ENCODE measurements at places on chromosomes 4 and X.

GRCh38 chr4:119289313-119289712 is 32.6 kb downstream of the FABP2 start:
- no peak for DNase-seq

GRCh38 chr4:87584222-87584908 is 24.0 kb upstream of the DSPP start:
- no peak for DNase-seq

DNA sequence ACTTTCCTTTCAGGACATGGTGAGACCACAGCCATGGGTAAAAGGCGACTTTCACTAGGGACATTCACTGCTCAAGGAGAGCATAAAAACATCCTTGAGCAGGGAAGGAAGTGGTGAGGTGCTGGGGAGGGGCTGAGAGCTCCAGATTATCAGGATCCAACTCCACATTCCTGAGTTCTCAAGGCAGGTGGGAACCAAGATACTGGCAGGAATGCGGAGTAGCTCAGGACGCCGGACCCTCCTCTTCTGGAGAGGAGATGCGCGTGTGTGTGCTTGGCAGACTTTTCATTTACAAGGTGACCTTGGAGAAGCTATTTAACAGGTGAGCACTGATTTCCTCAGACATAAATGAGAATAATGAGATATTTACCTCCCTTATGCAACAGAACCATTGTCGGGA is 41.3 kb upstream of the TXK start:
- DNase-seq = no peak

DNA sequence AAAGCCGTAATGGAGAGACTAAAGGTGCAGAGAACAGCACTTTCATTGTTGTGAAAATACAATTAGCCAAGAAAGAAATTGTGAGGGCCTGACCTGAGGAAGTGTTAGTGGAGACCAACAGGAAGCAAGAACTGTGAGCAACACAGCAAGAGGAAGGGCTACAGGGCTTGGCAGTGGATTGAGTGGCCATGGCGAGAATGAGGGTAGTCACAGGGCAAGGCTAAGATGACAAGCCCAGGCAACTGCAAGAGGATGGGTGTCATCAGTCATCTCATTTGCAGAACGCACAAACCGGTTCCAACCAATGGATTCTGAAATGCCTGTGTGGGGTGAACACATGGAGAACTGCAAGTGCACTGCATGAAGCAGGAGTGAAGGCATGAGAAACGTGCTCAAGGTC is 3.6 kb downstream of the SLC10A6 start:
- no peak for DNase-seq

DNA sequence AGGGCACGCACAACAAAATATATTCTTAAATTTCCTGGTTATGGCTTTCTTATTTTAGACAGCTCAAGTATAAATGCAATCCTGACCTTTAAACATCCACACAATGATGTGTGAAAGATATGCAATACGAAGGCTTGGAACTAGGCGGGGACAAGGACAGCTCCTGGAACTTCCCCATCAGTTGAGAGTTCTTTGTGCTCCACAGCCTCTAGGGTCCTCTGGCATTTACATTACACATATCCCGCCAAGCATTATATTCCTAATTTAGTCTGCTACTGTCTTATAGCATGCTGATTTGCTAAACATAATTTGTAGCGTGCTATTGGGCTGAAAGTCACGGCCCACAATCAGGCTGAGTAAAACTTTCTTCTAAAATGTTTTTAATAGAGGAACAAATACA is 74.4 kb downstream of the FTHL17 start:
- no peak for DNase-seq

- DNase-seq = no peak
These were observed 20.5 kb downstream of the SEL1L3 start for GRCh38 chr4:25842229-25842845.

GRCh38 chr4:30721185-30722091 is 1.3 kb downstream of the PCDH7 start:
- peak; percentile 42 for DNase-seq

GRCh38 chr4:87835743-87836142 is 3.0 kb downstream of the MEPE start:
- DNase-seq = no peak

DNA sequence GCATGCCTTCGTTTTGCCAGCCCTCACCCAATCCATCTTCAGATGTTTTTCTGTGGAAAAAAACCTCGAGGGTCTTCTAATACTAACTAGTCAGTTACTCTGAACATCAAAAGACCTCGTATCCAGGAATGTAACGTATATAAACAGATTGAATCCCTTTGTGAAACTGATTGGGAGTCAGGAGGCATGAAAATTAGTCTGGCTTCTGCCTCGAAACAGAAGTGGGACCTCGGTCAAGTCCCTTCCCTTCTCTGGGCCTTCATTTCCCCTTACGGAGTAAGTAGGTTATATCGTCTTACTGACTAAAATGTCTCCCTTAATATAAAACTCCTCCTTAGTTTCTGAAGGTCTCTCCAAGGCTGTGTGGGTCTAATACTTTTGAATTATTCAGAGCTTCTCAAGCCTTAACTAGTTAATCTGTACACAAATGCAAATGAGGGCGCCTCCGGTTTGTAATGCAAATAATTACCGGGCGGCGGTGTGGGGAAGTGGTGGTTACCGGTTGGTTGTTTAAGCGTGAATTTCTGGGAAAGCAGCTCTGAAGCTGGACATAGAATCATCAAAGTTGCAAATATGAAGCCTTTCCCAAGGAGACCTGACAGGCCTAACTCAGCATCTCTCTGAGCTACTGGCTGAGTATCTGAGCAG is 11.4 kb upstream of the NKRF start:
- no peak for DNase-seq

DNA sequence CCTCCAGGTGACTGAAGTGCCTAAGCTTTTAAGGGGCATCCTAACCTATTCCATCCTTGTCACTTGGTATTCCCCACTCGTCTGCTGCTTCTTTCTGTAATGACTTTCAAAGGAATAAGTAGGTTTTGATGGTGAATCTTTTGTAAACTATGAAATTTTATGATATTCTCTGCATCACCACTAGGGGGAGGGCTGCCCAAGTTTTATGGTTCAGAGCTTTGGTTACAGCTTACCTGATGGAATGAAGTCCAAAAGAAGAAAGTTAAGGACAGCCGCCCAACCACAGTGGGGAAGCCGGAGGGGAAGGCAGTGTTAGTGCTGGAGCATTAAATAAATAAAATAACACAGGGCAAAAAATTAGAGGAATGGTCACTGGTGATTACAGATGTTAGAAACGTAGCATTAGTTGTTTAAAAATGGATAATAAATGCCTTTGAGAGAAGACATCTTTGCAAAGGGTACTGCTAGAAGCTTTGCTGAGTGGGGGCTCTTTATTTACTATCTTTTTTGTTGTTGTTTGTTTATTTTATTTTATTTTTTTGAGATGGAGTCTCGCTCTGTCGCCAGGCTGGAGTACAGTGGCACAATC is 204.9 kb downstream of the GBA3 start:
- DNase-seq = peak; percentile 39

- DNase-seq = no peak
These were observed 7.7 kb downstream of the PROM1 start for GRCh38 chr4:16075975-16076757.

- DNase-seq = no peak
These were observed 190.8 kb upstream of the GEMIN8 start for GRCh38 chrX:14220386-14220944.

DNA sequence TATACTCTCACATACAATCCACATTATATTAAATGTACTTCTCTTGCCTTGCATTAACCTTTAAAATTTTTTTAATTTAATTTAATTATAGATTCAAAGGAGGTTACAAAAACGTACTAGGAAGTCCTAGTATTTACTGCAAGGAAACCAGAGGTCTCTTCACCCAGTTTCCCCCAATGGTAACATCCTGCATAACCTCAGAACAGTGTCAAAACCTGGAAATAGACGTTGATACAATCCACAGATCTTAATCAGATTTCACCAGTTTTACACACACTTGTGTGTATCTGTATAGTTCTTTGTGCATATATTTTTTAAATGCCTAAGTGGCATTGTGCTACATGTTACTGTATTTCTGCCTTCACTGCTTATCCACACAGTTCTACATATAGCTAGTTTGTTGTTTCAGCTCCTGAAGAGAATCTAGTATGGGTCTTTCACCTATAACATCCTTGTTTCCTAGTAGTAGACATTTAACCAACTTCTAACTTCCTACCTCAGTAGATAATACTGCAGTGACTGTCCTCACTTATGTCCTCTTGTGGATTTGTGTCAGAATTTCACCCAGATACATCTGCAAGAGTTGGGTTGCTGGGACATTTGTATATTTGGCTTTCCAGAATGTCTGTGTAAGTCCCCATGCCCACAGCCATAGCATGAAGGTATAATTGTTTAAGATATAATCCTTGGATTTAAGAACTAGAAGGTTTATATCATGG is 103.2 kb downstream of the NFKB1 start:
- no peak for DNase-seq

GRCh38 chr4:81905971-81906370 is 434.3 kb upstream of the RASGEF1B start:
- no peak for DNase-seq

DNA sequence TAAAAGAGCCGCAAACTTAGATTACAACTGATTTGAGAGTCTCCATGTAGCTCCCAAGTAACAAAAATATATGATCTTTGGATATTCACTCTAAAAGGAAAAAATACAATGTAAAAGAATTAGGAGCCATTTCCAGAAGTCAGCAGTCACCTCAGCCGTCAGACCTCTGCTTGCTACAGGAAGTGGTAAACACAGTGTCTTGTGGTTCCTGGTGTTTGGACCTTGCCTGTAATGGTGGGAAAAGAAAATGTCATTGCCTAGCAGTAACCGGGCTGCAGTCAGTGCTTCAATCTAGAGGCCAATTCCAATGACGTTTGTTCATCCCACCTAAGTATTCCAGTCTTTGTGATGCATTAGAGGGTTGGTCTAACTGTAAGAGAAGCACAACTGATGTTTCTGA is 28.9 kb upstream of the SMIM31 start:
- DNase-seq = no peak

DNA sequence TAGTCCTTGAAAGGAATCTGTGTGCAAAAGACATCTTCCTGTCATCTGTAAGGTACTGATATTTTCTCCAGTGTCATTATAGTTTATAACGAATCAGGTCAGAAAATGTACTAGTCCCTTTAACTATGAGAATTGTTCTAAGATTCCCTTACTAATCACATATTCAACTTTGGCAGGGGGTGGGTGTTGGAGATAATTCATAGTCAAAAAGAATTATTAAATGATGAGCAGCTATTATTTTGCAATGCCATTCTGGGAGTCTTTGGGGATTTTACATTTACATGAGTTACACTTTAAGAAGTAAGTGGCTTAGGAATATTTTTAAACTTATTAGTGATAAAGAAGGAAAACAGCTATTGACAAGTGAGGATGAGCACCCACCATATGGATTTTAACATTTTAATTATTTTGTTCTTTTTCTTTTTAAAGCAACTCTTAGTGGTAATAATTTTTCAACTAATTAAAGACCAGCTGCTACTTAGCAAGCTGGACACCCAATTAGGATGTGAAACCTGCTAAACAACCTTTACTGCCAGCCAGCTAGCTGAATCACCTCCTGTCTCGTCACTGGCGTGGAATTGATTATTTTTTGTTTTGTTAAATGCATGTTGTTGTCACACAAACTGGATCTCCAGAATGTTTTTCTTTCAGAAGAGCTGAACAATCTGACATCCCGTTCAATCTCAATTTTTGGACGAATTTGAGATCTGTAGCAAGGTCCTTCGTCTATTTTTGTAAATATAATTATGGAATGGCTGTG is 219.2 kb downstream of the ARAP2 start:
- DNase-seq = no peak

DNA sequence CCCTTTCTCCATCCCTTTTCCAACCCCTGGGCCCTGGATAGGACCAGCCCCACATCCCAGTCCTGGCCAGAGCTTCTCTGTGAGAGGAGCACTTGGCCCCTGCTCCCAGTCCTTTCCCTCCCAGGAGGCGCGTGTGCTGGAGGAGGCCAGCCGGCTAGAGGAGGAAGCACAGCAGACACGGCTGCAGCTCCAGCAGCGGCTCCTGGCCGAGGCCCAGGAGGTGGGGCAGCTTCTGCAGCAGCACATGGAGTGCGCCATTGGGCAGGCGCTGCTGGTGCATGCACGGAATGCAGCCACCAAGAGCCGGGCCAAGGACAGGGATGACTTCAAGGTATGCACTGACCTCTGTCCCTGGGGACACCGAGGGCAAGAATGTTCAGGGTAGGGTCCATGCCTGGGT is 87.5 kb downstream of the EVC start:
- no peak for DNase-seq

GRCh38 chr4:19823781-19824180 is 427.9 kb upstream of the SLIT2 start:
- DNase-seq = no peak

DNA sequence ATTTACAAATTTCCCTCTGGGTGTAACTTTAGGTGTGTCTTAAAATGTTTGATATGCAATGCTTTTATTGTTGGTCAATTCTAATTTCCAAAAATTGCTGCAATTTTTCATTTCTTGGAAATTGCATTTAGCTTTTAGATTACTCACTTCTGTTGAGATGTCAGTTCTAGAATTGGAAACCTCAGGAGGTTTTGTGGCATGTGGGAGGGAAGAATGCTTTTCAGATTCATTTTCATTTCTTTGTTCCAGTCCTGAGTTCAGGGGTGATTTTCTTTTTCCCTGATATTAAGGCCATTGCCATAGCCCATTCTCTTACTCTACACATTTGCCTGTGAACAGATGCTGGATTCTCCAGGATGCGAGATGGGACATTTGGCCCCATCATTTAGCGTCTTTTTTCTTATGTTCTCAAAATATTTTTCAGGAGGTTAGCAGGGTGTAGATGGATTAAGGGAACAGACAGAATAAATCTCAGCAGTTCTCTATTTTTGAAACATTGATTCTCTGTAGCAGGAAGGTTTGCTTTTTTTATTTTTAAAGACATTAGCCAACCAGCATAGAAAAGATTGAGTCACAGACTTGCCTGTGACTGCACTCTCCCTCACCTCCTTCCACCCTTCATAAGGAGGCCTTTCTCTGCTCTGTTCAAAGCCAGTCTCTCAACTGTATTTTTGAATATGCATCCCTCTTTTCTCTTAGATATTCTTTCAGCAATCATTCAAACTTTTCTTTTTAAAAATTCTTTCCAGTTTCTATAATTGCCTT is 238.4 kb upstream of the ANXA3 start:
- no peak for DNase-seq

DNA sequence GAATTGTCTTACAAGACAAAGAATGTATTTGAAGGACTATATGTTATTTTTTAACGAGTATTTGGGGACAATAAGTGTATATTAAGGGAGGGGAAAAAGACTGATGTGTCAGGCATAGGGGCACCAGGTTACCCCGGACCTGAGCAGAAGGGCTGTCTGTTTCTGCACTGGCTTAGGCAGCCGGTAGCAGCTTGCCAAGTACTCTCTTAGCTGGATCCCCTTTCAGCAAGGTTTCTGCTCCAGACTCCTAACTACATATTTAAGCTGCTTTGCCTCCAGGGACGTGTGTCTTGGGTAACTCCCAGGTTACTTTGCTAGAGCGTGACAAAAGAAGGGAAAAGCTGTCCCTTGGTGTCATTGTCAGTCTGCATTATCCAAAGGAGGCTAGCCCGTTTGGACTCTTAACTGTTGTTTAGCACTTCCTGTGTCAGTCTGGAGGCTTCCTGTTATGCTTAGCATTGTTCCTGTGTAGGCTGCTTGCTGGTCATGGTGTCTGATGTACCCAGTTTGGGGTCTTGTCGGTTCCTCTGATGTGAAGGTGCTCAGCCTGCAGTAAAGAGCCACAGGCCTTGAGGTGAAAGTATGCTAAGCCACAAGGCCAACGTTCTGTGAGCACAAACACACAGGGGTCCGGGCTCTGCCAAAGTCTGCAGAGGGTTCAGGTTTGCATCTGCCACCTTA is 11.6 kb downstream of the CXCR3 start:
- DNase-seq = no peak

GRCh38 chr4:76594173-76594572 is 159.1 kb downstream of the SHROOM3 start:
- no peak for DNase-seq

All from SW 1271 (cell line).